Right ventricle myocardium superior (tissue), 1 donor: ENCODE measurements at places on chromosomes 7 and 10. TPM values are rescaled to one million over a fixed set of nuclear protein-coding genes. Genes with fewer than 3 reads are reported as not detected.

TNS3 gene
- total RNA-seq, result 43.2 TPM

ZSCAN21 gene
- total RNA-seq, result 6.9 TPM

KCNMA1 gene
- 2.0 TPM for total RNA-seq

KDM7A gene
- 11.9 TPM for total RNA-seq
